GM23338 (cell line): ENCODE measurements at places on chromosomes 7 and 10.

GRCh38 chr7:37076668-37077067 lies 352.4 kb upstream of the AOAH start:
- DNase-seq: no peak

GRCh38 chr7:30255064-30255769 lies 29.2 kb upstream of the ZNRF2 start:
- DNase-seq: no peak

DNA sequence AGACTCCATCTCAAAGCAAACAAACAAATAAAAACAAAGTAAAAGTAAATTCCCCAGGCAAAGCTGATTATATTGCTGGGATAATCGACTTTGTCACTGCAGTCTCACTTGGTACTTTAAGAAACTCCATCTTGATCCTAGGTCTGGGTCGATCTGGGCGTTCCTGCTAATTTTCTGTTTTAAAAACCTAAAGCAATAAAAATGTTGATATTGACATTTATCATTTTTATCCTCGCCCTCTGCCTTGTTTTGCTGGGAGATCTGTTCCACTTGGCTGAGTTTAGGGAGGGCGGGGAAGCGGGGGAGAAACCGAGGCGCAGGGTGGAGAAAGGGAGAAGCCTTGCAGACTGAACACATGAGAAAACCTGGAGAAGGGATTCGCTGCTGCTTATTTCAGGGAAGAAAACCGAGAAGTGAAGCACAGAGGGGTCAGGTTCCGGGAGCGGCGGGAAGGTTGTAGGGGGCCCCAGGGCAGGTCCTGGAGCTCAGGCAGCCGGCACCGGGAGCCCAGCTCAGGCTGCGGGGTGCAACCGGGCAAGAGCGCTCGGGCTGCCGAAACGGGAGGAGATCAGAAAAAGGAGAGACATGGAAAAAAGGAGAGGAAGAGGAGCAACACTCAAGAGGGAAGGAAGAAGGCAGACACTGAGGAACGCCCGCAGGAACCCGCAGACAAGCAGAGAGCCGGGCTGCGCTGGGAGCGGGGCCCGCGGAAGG lies 27.3 kb upstream of the KMT2C start:
- peak; percentile 82 for DNase-seq

- no peak for DNase-seq
These were observed 17.3 kb upstream of the SEMA3C start for GRCh38 chr7:80935991-80936780.

DNA sequence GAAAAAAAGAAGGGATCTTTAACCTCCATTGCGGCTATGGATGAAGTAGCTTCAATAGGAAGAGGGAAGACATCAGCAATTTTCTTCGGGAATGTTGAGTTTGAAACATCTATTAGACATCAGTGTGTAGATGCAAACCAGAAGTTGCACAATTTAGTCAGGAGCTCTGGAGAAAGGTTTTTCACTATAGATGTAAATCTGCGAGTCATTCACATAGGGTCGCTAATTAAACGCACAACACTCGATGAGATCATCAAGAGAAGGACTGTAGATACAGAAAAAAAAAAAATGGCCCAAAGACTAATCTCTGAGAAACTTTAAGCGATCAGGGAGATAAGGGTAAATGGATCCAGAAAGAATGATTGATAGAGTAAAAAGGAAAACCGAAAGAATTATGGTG lies 61.7 kb upstream of the TES start:
- DNase-seq: no peak

GRCh38 chr10:127157089-127157488 lies 39.3 kb downstream of the INSYN2A start:
- no peak for DNase-seq

DNA sequence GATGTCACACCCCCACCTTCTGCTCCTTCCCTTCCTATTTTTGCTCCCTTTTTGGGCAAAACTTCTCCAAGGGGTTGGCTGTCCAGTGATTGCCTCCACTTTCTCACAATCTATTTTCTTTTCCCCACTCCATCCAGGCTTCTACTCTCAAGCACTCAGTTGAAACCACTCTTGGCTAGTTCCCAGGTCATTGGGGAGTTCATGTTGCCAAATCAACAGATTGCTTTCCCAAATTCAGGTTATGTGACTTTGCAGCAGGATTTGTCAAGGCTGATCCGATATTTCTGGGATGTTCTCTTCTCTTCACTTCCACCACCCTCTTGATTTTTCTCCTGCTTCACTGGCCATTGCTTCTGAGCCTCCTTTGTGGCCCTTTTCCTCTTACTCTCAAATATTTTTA lies 258.7 kb upstream of the SLC26A5 start:
- no peak for DNase-seq

GRCh38 chr10:122265896-122266295 lies 5.2 kb upstream of the BTBD16 start:
- DNase-seq: no peak

GRCh38 chr10:100980711-100981110 lies 6.6 kb downstream of the MRPL43 start:
- no peak for DNase-seq

DNA sequence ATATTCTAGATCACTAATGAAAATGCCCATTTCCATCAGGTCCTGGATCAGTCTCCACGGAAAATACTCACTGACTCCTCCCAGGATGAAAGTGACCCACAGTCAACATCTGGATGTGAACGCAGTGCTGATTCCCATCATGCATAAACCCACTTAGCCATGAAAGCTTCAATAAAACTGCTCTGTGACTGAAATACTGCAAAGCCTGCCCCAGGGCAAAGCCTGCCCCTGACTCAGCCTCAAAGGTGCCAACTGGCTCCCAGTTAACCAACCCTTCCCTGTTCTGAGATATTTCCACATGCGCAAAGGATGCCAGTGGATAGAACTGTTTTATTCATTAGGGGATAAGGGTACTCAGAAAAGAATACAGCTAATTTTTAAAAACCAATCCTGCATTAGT lies 24.0 kb downstream of the OSBPL3 start:
- DNase-seq: no peak

- peak; percentile 71 for DNase-seq
These were observed 229.2 kb downstream of the KCND2 start for GRCh38 chr7:120502132-120502531.

DNA sequence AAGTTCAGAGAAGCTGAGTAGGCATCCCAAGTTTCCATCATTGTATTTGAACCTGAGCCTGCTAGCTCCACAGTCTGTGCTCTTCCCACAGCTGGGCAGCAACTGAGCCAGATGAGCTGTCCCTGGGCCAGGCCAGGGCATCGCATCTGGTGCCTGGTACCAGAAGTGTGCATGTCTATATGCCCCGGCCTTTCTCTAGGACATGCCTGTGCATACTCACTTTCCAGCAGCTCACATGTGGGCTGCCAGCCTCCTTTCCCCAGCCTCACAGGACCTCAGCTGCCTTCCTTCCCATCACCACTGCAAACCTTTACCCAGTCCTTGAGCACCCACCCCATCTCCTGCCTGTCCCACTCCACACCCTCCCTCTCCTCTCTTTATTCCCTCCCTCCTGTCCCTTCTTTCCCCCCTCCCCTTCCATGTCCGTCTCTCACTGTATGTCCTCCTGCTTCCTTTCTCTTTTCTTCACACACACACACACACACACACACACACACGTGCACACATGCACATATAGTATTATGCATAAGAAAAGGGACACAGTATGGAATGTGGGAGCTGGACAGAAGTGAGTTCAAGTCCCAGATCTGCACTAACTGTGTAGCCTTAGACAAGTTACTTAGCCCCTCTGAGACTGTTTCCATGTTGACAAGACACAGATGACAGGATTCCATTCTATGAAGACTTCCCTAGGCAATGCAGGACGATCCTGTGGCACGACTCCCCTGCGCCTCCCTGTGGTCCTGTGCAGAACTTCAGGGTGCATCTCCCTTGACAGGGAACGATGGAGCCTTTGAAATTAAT lies 10.9 kb downstream of the CDHR1 start:
- peak; percentile 84 for DNase-seq

- peak; percentile 5 for DNase-seq
These were observed 81.5 kb upstream of the GNAI1 start for GRCh38 chr7:80053124-80053523.

- DNase-seq: peak; percentile 81
These were observed at the start of the genes TUBGCP2 and ZNF511 for GRCh38 chr10:133308421-133309099. Gene TUBGCP2, minus strand, starts transcription at chr10:133308872. Its CDS starts 5,931 bp downstream, at chr10:133302941. Gene ZNF511, plus strand, starts transcription at chr10:133308914. Its CDS starts 30 bp downstream, at chr10:133308944.

GRCh38 chr10:91680487-91680886 lies 47.6 kb upstream of the PPP1R3C start:
- DNase-seq: no peak
